Sciatic nerve (tissue), 2 donors: ENCODE measurements at places on chromosomes 7 and 10. TPM values are rescaled to one million over a fixed set of nuclear protein-coding genes. Genes with fewer than 3 reads are reported as not detected.

The ZNF365 gene
- 0.18 TPM for total RNA-seq

GRCh38 chr10:71390461-71390835 lies 6.3 kb upstream of the CDH23 start:
- DNase-seq: peak; percentile 49

DNA sequence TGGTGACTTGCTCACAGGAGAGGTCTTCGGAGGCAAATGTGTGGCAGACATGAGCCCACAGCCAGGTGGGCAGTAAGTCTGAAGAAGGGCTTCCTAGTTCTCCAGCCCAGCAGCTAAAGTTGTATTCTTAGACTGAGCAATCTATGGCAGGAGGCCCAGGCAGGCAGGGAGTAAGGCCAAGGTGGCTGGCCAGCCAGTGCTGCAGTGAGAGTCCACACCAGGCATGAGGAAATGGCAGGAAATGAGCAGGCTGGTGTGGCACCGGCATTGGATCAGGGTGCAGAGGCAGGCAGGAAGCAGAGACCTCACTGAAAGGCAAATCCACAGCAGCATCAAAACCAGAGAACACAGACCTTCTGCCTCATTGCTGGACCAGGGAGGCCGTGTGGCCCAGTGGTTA lies 84.6 kb upstream of the PDE1C start:
- no peak for DNase-seq

GRCh38 chr7:155871211-155871610 lies 58.9 kb upstream of the SHH start:
- no peak for DNase-seq
